ENCODE measurements at places on chromosomes 4 and X.

GRCh38 chr4:85369703-85370380, 105.1 kb upstream of the ARHGAP24 start:
- DNase-seq: peak; percentile 4

- DNase-seq: peak; percentile 21
Observed at GRCh38 chrX:130771230-130771629, 131.8 kb downstream of the ENOX2 start.

DNA sequence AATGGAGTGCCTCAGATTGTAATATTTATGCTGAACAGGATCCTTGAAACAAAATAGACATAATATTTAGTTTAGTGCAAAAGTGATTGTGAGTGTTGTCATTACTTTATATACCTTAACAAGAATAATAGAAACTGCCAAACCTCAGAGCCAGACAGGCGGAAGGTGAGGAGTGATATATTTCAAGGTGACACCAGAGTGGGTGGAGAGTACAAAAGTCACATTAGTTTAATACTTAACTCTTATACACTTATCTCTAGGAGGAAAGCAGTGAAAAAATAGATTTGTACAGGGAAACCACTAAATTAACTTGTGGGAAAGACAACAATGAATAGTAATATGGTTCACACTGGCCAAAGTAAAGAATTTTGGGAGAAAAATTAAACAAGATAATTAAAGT, 342.8 kb upstream of the NDST4 start:
- DNase-seq: no peak

DNA sequence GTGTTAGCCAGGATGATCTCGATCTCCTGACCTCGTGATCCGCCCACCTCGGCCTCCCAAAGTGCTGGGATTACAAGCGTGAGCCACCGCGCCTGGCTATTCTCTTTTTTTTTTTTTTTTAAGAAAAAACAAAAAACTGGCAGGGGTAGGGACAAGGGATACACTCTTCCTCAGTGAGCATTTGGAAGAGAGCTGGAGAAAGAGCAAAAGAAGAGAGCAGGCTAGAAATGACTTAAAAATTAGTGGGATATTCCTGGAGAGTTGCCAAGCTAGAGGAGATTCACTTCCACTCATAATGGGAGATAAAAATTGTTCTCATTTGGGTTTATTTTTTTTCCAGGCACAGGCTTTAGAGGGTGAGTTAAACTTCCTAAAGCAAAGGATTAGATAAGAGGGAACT, 140.0 kb upstream of the SCML1 start:
- no peak for DNase-seq

GRCh38 chrX:120428309-120428708, 40.8 kb downstream of the LAMP2 start:
- DNase-seq: peak; percentile 2

GRCh38 chr4:159363361-159363760, 260.5 kb downstream of the RAPGEF2 start:
- no peak for DNase-seq

DNA sequence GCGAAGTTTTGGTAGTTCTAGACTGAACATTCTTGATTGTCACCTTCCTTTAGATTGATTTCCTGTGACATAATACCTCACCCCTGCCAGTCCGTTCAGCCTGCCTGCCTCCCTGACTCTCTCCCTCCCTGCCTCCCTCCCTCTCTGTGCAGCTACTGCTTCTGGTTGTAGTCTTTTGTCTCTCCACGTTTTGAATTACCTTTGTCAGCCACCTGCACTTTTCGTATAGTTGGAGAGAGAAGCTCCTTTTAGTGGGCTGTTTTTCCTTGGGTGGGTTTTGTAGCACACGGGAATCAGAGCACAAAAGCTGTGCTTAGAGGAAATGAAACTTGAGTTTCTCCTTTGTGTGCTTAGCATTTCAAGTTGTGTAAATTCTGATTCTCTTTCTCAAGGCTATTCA, 32.6 kb upstream of the MSMO1 start:
- no peak for DNase-seq

- peak; percentile 46 for DNase-seq
Observed at GRCh38 chr4:118032691-118033090, 1.6 kb upstream of the NDST3 start.

GRCh38 chrX:5113128-5113527, 1115.5 kb downstream of the NLGN4X start:
- DNase-seq: peak; percentile 20

DNA sequence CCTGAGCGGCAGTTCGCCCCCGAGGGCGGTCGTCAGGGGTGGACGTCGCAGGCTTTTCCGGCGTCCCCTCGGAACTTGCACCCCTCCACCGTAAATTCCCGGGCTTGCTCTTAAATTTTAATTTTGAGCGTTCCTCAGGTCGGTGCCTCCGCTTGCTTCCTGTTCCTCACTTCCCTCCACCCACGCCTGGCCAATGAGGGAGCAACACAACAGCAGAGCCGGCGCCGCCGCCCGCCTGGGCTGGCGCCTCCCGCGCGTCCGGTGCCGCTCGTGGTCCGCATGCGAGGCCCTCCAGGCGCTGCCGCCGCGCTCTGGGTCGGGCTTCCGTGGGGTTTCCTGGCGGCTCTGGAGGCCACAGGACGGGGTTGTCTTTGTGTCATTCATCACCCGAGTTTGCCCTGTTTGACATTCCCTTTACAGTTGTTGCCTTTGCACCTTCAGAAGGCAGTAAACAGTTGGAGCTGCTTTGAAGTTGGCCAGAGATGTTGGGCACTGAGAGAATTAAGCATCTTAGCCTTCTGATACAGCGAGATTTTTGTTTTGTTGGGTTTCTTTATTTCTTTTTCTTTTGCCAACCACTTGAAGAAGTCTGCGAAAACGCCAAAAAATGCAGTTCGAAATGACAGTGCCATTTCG, 692 bp downstream of the SPCS3 start:
- peak; percentile 92 for DNase-seq

GRCh38 chrX:125289209-125289608, 30.5 kb upstream of the TEX13C start:
- no peak for DNase-seq

DNA sequence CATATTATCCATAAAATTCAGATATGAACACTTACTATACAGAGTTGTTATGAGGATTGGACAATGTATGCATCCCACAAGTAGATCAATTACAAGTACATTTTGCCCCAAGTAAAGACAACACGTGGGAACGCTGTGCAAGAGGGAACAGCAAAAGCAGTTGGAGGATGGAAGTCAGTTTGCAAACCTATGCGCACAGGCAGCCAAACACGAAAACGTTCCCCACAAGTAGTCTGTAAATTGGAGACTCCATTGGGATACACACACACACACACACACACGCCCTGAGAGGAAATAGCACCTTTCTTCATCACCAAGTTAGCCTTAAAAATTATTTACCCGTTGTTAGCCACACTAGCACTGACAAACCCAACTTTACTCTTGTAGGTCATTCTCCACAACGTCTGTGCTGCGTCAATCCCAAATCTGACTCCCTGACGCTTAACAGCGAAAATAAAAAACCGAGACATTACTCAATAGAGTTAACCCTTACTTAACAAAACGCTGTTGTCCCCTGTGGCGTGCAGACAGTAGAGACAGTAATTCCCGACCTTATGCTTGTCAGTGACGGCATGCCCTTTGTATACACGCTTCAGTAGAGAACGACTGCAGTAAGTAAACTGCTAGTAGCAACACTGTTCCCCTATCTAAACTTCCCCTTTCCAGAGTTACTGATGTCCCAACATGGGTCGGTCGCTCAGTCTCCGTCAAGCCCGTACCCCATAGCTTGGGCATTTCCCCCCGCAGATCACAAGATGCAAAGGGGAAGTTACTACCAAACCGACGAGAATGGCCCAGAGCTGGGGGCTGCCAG, 730 bp downstream of the MANBA start:
- peak; percentile 50 for DNase-seq

- peak; percentile 66 for DNase-seq
Observed at GRCh38 chr4:121380776-121381462, at the start of gene QRFPR. QRFPR (minus strand) TSS chr4:121381018; CDS start chr4:121380647, 371 bp downstream.

- no peak for DNase-seq
Observed at GRCh38 chr4:97104666-97105065, 1038.6 kb downstream of the STPG2 start.

DNA sequence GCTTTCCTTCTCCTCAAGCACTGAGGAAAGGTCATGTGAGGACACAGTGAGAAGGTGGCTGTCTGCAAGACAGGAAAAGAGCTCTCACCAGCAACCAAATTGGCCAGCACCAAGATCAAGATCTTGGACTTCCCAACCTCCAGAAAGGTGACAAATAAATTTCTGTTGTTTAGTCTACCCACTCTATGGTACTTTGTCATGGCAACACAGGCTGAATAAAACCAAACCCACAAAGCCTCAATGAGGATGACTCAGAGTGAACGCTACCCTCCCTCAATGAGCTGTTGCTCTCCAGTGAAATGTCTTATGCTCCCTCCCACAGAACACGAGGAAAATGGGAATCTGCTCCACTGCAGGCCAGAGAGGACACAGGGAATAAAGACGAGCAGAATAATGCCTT, 244.1 kb downstream of the RAB28 start:
- no peak for DNase-seq

DNA sequence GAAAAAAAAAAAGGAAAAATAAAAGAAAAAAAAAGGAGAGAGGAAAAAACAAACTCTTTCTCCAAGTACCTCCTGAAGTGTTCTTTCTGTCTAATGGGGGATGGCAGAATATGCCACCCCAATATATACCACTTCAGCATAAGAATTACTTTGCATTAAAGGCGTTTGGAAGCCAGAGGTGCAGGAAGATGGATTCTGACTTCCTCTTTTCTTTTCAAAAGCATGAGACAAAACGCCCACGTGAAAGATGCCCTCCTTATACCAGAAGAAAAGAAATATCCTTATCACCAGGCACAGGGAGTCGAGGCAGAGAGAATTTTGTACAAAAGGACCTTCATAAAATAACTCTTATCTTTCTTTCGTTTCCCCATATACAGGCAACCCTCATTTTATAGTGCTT, 40.9 kb downstream of the COX18 start:
- no peak for DNase-seq

DNA sequence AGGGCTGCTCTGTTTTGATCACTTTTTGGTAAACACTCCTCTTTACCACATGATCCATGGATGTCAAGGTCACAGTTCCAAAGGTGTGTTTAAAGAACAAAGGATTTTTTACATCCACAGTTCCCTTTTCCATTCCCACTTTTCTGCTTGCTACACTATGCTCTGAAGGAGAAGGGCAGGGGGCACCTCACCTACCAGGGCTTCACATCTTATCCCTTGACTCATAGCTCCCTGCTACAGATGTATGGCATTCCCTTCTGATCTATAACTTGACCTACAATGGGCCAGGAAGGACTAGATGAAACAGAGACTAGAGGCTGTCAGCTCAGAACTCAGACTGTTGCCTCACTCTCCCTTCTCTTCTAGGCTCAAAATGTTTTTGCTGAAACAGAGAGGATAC, 233.1 kb upstream of the RPS6KA3 start:
- no peak for DNase-seq

GRCh38 chr4:110128029-110128428, 70.4 kb downstream of the ELOVL6 start:
- no peak for DNase-seq

GRCh38 chr4:41212616-41213203, 1.6 kb downstream of the APBB2 start:
- peak; percentile 82 for DNase-seq

- DNase-seq: no peak
Observed at GRCh38 chrX:139936259-139936658, 3.4 kb upstream of the ATP11C start.

GRCh38 chrX:154374313-154375155, at the start of gene FLNA:
FLNA (minus strand) TSS chrX:154374634; CDS start chrX:154371245, 3,389 bp downstream.
- DNase-seq: peak; percentile 15

DNA sequence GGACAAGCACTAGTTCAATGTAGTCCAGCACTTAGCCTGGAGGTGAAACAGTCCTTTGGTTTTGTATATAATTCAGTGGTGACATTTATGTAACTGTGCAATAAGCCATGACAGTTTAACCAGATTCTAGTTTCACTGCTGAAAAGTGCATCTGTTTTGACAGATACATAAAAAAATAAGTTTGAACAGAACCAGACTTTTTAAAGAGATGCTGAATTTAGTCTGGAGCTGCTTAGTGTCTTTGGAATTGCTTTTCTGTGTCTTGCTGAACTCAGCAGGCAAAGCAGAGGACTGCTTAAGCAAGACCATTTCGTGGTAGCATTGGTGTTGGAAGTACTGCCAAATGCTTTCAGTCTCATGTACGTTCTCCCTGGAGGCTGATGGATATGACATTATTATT, 393.5 kb downstream of the MAPK10 start:
- no peak for DNase-seq

- peak; percentile 43 for DNase-seq
Observed at GRCh38 chr4:125043486-125043885, 271.3 kb upstream of the FAT4 start.

- no peak for DNase-seq
Observed at GRCh38 chr4:153113838-153114105, 90.5 kb upstream of the TRIM2 start.

GRCh38 chr4:158966091-158966490, 136.8 kb upstream of the RAPGEF2 start:
- no peak for DNase-seq

DNA sequence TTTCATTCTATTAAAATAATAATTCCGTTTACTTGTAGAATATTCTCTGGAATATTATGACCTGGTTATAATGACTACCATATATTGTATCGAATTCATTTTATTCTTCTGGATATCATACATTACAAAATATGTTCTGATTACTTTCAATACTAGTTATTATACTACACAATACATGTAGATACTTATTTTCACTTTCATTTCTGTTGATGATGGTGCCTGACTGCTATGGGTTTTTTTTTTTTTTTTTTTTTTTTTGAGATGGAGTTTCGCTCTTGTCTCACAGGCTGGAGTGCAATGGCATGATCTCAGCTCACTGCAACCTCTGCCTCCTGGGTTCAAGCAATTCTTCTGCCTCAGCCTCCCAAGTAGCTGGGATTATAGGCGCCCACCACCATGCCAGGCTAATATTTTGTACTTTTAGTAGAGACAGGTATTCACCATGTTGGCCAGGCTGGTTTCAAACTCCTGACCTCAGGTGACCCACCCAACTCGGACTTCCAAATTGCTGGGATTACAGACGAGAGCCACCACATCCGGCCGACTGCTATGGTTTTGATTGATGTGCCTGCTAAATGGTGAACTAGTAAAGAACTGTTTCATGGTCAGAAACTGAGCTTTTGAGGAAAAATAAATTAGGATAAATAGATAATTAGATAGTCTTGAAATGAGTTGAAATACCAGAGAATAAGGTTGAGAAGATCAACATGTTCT, 39.5 kb downstream of the PCDH10 start:
- no peak for DNase-seq

GRCh38 chr4:90419124-90419711, 292.0 kb downstream of the CCSER1 start:
- peak; percentile 59 for DNase-seq

DNA sequence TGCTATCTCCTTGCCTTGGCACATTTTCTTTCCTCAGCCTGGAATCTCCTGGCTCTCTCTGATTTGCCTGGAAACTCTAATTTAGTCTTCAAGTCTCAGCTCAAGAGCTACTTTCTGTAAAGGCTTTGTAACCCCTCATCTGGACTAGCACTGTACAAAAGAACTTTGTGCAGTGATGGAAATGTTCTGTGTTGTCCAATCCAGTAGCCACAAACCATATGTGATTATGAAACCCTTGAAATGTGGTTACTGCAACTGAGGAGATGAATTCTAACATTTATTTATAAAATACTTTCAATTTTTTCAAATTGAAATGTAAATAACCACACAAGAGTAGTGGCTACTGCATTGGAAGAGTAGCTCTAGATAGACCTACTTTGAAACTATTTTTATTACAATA, 66.6 kb upstream of the HS3ST1 start:
- DNase-seq: no peak

Measured in epithelial cell of esophagus (primary cell).